ENCODE measurements at places on chromosomes 7 and 10.

- no peak for DNase-seq
These were observed 187.8 kb downstream of the NPSR1 start for GRCh38 chr7:34845666-34846361.

DNA sequence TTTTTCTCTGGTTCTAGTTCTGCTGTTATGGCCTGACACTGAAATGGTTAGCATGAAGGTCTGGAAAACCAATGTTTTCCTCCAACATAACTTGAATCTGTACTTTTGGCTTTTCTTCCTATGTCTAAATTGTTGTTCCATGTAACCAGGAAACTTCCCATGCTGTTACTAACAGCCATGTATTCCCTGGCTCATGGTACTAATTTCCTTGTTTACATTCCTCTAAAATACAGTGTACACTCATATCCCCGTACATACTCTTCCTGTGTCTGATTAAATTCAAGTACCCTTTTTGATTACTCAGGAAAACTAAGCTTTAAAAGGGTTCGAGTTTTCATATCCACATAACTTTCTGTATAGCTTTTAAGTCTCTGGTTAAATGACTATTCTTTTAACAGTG lies 12.3 kb upstream of the ACSM6 start:
- DNase-seq: no peak

DNA sequence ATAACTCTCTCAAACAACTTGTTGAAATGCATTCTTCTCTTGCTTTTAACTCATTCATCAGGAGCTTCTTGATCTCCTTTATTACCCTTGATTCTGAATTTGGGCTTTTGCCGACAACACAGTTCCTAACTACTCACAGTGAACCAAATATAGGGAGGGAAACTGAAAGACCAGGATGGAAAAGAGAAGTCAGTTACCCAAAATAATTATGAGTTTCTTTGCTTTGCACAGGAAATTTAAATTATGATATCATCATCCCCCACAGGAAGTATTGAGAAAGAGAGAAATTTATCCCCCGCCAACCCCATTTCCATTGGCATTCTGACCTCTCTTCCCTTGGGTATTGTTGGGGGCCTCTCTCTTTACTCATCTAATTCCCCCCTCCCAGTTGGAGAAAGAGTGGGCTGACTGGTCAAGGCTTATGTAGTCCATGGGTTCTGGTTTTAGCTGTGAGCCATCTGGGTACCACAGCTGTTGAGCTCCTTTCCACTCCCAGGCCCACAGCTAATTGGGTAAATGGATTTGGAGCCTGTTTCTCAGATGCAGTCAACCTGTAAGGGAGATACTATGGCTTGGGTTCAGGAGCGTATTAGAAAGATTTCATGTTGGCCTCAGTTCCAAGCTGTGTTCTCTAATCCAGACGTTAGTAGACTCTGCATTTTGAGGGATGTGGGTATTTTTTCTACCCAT lies 109.0 kb downstream of the FZD1 start:
- DNase-seq: no peak

DNA sequence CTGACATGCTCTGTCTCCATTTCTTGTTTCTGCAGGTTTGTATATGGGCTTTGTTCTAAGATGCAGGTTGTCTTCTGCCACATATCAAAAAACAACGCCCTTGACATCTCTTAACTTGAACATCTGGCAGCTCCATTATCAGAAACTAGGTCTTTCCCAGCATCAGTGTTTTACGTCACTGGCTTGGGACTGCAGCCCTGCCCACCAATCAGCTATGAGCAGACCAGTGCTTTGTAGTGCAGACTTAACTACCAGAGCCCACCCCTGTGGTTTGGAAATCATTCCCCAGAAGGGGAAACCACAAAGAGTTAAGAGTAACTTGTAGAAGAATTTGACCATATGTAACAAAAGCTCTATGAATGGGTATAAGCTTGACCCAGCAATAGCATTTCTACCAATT lies 132.4 kb downstream of the SEPTIN14 start:
- no peak for DNase-seq

GRCh38 chr7:39554583-39555165 lies 11.5 kb upstream of the YAE1 start:
- no peak for DNase-seq

GRCh38 chr7:8155836-8156235 lies 106.1 kb downstream of the ICA1 start:
- DNase-seq: no peak

GRCh38 chr7:94908323-94909178 lies 1.2 kb downstream of the PPP1R9A start:
- DNase-seq: no peak

GRCh38 chr7:46247664-46248063 lies 326.6 kb upstream of the IGFBP3 start:
- DNase-seq: no peak

GRCh38 chr7:140322759-140323158 lies 75.6 kb downstream of the SLC37A3 start:
- no peak for DNase-seq

DNA sequence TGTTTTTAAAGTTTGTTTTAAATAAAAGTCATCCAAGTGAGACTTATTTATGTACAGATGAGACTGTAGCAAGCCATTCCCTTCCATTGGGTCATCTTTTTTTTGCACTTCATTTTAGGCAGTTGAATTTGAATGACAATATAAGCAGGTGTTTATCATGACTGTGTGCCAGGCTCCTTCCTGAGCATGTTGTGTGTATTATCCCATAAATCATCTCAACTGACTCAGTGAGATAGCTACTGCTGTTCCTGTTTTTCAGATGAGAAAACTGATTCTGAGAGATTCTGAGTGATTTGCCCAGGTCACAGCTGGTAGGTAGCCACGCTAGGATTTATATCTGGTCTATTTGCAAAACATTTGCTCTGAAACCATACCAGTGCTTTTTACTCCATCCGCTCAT lies 11.7 kb downstream of the TMEM254 start:
- DNase-seq: no peak

DNA sequence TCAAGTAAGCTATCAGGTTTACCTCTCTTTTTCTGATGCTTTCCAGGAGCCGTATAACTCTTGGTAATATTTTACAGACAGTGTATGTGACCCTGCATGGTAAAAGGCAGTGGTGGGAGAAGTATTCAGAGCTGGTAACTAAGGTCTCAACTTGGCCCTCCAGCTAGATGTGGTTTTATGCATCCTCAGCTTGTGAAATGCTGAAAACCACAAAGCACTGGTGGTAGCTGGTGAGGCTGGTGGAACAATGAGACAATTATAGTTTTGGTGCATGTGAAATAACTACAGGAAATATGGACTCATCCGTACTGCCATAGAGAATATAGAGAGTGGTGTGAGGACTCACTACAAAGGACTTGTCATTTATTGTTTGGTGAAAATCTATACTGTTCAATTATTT lies 383.0 kb upstream of the PCDH15 start:
- no peak for DNase-seq

GRCh38 chr7:146411975-146412374 lies 295.4 kb downstream of the CNTNAP2 start:
- DNase-seq: no peak

- DNase-seq: no peak
These were observed 918.9 kb downstream of the GRID1 start for GRCh38 chr10:85447690-85448089.

GRCh38 chr10:102945962-102946361 lies 27.9 kb downstream of the CNNM2 start:
- no peak for DNase-seq

DNA sequence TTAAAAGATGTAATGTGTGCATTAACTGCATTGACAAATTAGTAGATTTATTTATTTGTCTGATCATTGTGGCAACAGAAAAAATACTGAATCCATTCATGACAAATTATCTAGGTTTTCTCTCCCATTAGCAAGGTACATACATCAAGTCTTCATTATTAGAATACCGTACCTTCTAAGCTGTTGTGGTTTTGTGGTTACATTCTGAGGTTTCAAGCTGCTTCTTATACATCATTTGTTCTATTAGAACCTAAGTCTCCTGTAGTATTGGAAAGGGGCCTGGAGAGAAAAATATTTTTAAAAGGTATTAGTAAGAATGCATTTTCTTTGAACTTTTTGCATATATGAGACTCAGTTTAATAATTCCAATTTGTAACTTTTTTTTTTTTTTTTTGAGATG lies 26.3 kb upstream of the CACNB2 start:
- DNase-seq: no peak

DNA sequence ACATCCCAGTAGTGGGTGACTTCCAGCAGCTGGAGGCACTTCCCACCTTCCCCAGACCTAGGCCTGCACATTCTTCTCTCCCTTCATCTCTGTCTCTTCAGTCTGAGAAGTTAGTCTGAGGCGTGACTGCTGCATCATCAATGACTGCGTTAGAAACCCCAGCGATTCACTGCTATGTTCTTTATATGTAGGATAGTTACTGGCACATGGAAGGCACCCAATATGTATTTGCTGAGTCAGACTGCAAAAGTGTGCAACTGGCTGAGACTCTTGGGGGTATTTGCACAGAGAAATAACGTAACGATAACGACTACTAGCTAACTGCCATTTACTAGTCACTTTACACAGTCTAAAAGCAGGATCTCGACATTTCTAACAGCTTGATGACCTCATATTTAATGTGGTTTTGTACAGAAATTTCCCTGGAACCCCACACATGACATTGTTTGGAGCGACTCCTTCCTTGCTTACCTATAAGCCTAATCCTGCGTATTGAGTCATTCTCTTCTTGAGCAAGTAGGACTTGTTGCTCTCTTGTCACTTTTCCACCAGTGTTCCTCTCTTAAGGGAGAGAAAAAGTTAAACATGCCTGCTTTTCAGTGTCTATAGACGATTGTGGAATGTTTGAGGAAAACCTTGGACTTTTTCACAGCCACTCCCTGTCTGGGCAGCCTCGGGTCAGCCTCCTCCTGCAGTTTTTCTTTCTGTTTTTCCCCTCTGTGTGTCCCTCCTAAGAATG lies 45.5 kb downstream of the THNSL1 start:
- no peak for DNase-seq

DNA sequence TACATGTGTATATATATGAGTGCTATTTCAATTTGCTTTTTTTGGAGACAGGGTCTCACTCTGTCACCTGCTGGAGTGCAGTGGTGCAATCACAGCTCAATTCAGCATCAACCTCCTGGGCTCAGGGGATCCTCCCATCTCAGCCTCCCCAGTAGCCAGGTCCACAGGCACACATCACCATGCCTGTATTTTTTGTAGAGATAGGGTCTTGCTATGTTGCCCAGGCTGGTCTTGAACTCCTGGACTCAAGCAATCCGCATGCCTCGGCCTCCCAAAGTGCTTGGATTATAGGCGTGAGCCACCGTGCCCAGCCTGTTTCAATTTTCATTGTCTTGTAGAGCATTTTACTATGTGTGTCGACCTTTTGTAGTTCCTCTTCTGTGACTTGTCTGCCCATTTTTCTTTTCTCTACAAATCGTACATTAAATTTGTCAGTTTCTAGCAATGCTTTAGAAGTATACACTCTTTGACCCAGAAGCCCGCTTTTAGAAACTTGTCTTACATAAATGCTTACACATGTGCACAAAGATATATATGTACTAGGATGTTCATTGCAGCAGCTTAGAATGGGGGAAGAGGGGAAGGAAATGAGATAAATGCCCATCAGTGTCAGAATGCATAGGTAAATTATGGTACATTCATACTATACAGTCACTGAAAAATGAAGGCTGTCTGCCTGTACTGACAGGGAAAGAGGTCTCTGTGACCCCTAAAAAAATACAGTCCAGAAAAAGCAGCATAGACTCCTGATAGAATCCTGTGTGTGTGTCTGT lies 12.2 kb upstream of the RFC2 start:
- DNase-seq: no peak

GRCh38 chr10:21069929-21070700 lies 173.0 kb upstream of the NEBL start:
- DNase-seq: no peak

- no peak for DNase-seq
These were observed 22.8 kb downstream of the FRMPD2 start for GRCh38 chr10:48251525-48252353.

DNA sequence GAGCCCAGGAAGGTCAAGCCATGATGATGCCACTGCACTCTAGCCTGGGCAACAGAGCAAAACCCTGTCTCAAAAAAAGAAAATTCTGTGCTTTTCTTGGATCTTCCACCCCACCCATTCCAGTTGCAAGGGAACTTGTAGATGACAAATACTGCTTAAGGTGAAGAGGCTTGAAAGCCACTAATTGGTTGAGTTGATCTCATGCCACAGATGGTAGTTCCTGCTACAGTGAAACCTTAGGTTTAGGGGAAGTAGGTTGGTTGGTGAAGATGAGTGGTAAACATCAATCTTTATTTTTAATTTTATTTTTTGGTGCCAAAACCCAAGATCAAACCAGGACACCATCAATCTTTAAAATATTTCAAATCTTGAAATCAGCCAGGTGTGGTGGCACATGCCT lies 2.9 kb upstream of the GDI2 start:
- DNase-seq: no peak

DNA sequence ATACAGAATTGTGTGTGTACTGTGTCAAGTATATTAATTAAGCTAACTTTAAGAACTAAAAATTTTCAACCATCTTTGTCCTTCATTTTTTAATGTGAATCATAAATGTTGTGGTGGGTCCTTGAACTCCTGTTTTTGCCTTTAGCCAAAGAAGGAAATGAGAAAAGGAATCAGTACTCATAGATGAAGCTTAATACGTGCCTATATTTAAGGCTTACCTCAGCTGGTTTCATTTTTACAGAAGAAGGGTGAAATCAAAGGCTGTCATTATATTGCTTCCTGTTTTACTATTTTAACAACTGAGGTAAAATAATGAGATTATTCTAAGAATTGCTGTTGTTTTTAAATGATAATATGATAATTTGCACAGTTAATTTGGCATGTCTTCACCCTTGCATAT lies 6.3 kb upstream of the SNX13 start:
- DNase-seq: no peak

- DNase-seq: peak; percentile 37
These were observed 122.9 kb downstream of the RALA start for GRCh38 chr7:39746103-39746819.

- no peak for DNase-seq
These were observed 206.3 kb upstream of the KLF14 start for GRCh38 chr7:130940326-130940725.

DNA sequence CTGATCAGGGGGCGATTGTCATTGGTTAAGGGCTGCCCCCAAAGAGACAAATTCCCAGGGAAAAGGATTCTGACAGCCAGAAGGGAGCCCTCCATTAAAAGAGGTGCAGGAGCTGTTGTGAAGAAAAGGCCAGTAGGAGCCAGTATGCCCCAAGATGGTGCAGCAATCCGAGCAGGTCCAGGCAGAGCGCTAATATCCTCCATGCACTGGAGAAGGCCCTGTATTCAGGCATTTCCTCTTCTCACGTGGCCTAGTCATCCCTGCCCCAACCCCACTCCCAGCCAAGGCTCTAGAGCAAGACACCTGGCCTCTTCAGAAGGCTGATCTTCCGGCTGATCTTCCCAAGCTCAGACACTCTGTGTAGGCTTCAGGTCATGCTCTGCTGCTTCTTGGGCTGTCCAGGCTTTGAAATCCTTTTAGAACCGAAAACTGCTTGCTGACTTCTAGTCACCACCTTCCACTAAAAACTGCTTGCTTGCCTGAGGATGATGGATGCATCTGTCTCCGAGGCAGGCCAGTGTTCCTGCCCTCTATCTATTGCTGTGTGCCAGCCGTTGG lies 77.4 kb downstream of the CYP26A1 start:
- no peak for DNase-seq
